ENCODE measurements at places on chromosomes 6 and 20. TPM values are rescaled to one million over a fixed set of nuclear protein-coding genes. Genes with fewer than 3 reads are reported as not detected.

GRCh38 chr20:10667560-10668167 is 6.1 kb downstream of the JAG1 start:
- H3K27ac ChIP-seq: peak overlapping the region; percentile 61
- H3K4me3 ChIP-seq: peak overlapping the region; percentile 97
- H3K36me3 ChIP-seq: no peaks in the 10 kb centered on the region
- H3K27me3 ChIP-seq: no peaks in the 10 kb centered on the region
- DNase-seq: no peak

DNA sequence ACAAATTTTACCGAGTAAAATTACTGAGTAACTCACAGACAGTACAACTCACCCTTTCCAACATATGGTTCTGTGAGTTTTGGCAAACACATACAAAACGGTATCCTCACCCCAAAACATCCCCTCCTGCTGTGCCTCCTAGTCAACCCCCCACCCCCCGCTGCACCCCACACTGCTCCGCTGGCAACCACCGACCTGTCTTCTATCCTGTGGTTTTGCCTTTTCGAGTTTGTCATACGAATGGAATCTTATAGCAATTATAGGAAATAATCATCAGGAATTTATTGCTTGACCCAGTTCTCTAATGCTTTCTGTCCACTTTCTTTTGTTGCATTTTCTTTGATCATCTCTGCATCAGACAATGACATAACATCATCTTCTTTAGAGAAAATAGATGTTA is 312.3 kb downstream of the KIF16B start:
- H3K27ac ChIP-seq: no peak overlapping the region
- no peaks in the 10 kb centered on the region for H3K27me3 ChIP-seq
- no peaks in the 10 kb centered on the region for H3K36me3 ChIP-seq
- no peaks in the 10 kb centered on the region for H3K4me1 ChIP-seq
- no peak overlapping the region for H3K4me3 ChIP-seq
- DNase-seq: no peak

DNA sequence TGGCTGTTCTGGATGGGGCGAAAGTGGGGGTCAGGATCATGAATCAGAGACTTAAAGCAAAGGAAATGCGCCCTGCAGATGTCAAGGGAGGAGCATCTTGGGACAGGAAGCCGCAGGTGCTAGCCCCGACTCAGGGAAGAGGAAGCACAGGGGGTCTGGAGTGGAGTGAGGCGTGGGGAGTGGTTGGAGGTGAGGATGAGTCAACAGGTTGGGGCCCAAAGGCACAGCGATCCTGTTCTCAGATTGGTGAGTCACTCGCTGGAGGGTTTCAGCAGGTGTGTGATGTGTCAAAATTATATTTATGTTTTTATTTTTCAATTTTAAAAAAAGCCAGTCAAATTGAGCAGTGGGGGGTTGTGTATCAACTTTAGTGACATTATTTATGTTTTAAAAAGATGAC is 19.0 kb downstream of the PACSIN1 start:
- no peaks in the 10 kb centered on the region for H3K36me3 ChIP-seq
- no peaks in the 10 kb centered on the region for H3K27me3 ChIP-seq
- H3K4me1 ChIP-seq: no peaks in the 10 kb centered on the region
- DNase-seq: no peak
- H3K27ac ChIP-seq: no peak overlapping the region

DNA sequence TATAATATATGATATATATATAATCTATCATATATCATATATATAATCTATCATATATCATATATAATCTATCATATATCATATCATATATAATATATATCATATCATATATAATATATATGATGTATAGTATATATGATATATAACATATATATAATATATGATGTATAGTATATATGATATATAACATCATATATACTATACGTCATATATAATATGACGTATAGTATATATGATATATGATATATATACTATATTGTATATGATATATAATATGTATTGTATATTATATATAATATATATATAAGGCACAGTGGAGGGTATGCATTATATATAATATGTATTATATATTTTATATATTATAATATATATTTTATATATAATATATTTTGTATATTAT is 36.7 kb downstream of the PTPRA start:
- no peaks in the 10 kb centered on the region for H3K36me3 ChIP-seq
- H3K27ac ChIP-seq: no peak overlapping the region
- H3K27me3 ChIP-seq: no peaks in the 10 kb centered on the region
- no peak for DNase-seq

- H3K4me3 ChIP-seq: no peak overlapping the region
- no peaks in the 10 kb centered on the region for H3K36me3 ChIP-seq
- no peak overlapping the region for H3K27ac ChIP-seq
- no peaks in the 10 kb centered on the region for H3K4me1 ChIP-seq
Observed at GRCh38 chr6:142617158-142617557, 315.4 kb downstream of the ADGRG6 start.

DNA sequence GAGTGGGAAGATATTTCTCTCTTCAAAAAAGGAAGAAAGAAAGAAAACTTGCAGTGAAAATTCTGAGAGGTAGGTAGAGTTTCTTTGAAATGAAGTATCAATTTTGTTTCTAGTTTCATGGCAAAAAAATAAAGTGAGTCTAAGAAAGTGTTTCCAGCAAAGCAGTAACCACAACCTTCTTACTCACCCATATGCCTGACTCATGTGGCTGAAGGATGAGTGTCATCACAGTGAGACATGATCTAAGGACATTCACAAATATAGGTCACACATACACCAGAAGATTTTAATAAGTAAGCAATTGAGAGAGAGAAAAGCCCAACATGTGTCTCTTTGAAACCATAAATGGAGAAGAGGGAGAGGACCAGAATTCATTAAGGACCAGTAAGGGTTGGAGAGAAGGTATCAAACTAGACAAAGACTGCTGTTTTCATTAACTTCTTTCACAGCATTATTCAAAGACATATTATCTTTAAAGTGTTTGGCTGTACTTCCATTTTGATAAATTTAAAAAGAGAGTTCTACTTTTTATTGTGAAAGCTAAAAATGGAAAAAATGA is 169.5 kb downstream of the FRK start:
- no peaks in the 10 kb centered on the region for H3K36me3 ChIP-seq
- H3K4me1 ChIP-seq: no peaks in the 10 kb centered on the region
- H3K27ac ChIP-seq: no peak overlapping the region
- DNase-seq: no peak

DNA sequence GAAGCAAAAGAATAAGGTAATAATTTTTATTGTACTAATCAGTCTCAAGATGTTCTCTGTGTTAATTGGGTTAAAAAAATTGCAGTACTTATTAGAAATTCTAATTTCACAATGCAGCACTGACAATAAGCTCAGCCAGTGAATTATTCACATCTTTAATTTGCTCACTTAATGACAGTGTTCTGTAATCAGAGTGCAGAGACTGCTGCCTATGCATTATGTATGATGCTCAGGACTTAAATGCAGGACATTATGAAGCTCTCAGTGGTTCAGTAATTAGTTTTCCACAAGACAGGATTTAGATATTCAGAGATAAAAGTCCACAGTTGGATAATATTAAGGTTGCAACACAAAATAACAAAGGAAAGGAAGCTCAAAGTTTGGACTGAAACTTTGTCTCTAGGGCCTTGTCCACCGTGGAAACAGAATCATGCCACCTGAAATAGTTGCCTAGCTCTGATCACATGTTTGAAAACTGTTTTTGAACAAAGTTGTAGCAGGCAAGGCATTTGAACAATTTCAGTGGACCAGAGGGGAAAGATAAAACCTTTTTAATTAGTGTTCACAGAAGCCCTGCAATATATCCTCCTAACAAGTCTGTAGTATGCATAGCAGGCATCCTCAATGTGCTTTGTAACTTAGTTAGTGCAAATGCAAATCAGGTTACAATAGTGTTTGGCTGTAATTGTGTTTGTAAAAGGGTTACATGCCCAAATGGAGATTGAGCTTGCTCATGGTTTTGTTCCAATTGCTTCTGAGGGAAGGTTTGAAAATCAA is 23.7 kb upstream of the MMS22L start:
- H3K4me3 ChIP-seq: no peak overlapping the region
- H3K36me3 ChIP-seq: no peaks in the 10 kb centered on the region
- no peaks in the 10 kb centered on the region for H3K27me3 ChIP-seq
- H3K27ac ChIP-seq: no peak overlapping the region
- H3K4me1 ChIP-seq: no peaks in the 10 kb centered on the region
- no peak for DNase-seq

- no peaks in the 10 kb centered on the region for H3K4me1 ChIP-seq
- no peak for DNase-seq
- H3K4me3 ChIP-seq: no peak overlapping the region
- no peak overlapping the region for H3K27ac ChIP-seq
Observed at GRCh38 chr20:51132279-51132678, 109.4 kb upstream of the KCNG1 start.

DNA sequence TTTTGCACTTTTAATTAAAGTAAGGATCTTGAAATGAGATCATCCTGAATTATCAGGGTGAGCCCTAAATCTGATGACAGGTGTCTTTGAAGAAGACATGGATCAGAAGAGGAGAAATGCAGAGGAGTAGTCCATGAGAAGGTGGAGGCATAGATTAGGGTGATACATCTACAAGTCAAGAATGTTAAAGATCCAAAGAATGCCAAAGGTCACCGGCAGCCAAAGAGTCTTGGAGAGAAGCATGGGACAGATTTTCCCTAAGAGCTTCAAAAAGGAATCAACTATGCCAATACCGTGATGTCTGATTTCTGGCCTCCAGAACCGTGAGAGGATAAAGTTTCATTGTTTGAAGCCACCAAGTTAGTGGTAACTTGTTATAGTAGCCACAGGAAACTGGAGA is 59.0 kb upstream of the THEMIS start:
- H3K36me3 ChIP-seq: no peaks in the 10 kb centered on the region
- no peaks in the 10 kb centered on the region for H3K27me3 ChIP-seq
- H3K4me3 ChIP-seq: no peak overlapping the region
- DNase-seq: no peak

DNA sequence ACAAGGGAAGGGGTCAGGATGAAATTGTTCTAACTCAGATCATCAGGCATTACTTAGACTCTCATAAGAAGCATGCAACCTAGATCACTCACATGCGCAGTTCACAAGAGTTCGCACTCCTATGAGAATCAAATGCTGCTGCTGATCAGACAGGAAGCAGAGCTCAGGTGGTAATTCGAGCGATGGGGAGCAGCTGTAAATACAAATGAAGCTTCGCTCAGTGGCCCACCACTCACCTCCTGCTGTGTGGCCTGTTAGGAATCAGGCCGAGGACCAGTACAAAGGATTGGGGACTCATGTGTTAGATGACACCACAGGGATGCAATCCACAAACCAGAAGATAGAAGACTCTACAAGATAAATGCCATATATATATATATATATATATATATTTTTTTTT is 31.5 kb upstream of the TOP1 start:
- no peaks in the 10 kb centered on the region for H3K36me3 ChIP-seq
- H3K4me1 ChIP-seq: no peaks in the 10 kb centered on the region
- H3K27ac ChIP-seq: no peak overlapping the region
- no peak overlapping the region for H3K4me3 ChIP-seq
- no peak for DNase-seq
- H3K27me3 ChIP-seq: no peaks in the 10 kb centered on the region

GRCh38 chr6:89120371-89120770 is 2.5 kb upstream of the SRSF12 start:
- no peak overlapping the region for H3K4me3 ChIP-seq
- no peaks in the 10 kb centered on the region for H3K36me3 ChIP-seq
- H3K4me1 ChIP-seq: peaks cover 20% of the 10 kb centered on the region
- H3K27ac ChIP-seq: no peak overlapping the region

DNA sequence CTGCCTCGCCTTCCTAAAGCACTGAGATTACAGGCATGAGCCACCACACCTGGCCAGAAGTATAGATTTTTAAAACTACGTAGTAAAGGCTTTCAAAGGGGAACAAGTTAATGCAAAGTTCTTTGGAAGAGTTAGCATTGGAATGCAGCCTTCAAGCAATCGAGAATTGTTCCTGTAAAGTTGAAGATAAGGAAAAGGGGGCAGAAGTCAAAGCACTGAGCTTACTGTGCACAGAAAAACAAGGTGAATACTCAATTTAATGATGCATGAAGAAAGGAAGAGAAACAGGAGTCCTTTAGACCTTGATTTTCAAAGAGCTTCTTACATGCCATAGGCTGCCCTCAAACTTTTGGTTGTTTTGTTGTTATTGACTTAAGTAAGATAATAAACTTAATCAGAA is 29.1 kb upstream of the LGSN start:
- DNase-seq: no peak
- H3K4me1 ChIP-seq: peaks cover 4% of the 10 kb centered on the region
- no peaks in the 10 kb centered on the region for H3K27me3 ChIP-seq
- no peak overlapping the region for H3K27ac ChIP-seq
- no peaks in the 10 kb centered on the region for H3K36me3 ChIP-seq

DNA sequence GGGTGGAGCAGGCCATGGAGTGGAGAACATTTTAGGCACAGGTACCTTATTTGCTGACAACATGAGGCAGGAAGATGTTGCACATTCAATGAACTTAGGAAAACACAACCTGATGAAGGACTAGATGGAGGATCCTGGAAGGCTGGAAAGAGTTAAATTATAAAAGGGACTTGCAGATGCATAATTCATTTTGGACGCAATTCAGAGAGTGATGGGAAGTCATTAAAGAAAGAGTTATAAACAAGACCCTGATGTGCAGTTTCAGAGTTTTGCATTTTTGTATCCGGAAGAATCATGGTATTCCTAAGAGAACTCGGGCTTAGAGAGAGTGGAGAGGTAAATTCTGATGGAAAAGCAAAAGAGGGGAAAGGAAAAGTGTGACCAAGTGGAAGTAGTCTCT is 104.5 kb downstream of the TSHZ2 start:
- H3K4me3 ChIP-seq: no peak overlapping the region
- no peaks in the 10 kb centered on the region for H3K4me1 ChIP-seq
- H3K27me3 ChIP-seq: no peaks in the 10 kb centered on the region
- H3K36me3 ChIP-seq: no peaks in the 10 kb centered on the region
- no peak overlapping the region for H3K27ac ChIP-seq

DNA sequence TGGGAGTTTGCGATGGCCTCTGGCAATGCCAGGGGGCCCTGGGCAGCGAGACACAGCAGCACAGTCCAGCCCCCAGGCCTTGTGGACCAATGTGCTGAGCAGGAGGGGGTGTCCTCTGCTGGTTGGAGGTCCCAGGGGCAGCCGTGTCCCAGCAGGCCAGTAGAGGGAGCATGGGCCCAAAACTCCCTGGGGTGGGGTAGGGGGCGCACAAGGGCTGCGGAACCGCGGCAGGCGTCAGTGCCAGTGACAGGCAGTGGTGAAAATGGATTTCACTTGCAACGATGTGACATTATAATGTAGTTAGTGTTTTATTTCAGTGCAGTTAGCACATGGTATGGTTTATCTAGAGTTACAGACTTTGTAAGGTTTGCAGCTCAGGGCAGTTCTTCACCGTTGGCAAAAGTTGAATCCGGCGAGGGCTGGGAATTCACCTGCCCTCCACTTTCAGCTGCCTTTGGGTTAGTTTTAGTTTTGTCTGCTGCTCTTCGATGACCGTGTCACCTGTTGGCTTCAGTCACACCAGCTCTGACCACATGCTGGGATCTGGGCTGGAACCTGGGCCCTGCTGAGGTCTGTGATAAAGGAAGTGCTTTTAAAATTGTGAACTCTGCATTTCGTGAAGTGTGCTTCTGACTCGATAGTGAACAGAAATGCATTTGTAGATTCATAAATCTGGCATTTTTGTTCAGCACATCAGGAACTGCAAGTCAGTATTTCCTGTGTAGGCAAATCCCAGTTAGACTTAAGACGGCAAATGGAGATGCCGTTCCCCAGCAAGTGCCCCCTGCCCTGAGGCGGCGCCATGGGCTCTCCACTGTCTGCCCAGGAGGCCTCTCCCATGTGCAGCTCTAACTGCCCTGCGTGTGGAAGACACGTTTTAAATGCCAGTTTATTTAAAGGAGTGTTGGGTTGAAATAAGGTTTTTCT is 46.8 kb downstream of the PYGB start:
- H3K4me3 ChIP-seq: no peak overlapping the region
- no peaks in the 10 kb centered on the region for H3K36me3 ChIP-seq
- no peaks in the 10 kb centered on the region for H3K27me3 ChIP-seq
- H3K27ac ChIP-seq: peak overlapping the region; percentile 84
- H3K4me1 ChIP-seq: peaks cover 28% of the 10 kb centered on the region
- DNase-seq: peak; percentile 51

The COL12A1 gene
- 5.9 TPM for total RNA-seq

All from psoas muscle (tissue), 8 donors.